ENCODE measurements at places on chromosomes 12 and 14. TPM values are rescaled to one million over a fixed set of nuclear protein-coding genes. Genes with fewer than 3 reads are reported as not detected.
A peak's percentile ranks its signal among the peaks of the same experiment; 100 is the strongest.

CCDC196 gene
- not detected for total RNA-seq

CARMIL3 gene
- total RNA-seq: not detected

CD4 gene
- total RNA-seq: not detected

GARIN6 gene
- not detected for total RNA-seq

MYRFL gene
- total RNA-seq: not detected

PTPRQ gene
- 0.07 TPM for total RNA-seq

DNA sequence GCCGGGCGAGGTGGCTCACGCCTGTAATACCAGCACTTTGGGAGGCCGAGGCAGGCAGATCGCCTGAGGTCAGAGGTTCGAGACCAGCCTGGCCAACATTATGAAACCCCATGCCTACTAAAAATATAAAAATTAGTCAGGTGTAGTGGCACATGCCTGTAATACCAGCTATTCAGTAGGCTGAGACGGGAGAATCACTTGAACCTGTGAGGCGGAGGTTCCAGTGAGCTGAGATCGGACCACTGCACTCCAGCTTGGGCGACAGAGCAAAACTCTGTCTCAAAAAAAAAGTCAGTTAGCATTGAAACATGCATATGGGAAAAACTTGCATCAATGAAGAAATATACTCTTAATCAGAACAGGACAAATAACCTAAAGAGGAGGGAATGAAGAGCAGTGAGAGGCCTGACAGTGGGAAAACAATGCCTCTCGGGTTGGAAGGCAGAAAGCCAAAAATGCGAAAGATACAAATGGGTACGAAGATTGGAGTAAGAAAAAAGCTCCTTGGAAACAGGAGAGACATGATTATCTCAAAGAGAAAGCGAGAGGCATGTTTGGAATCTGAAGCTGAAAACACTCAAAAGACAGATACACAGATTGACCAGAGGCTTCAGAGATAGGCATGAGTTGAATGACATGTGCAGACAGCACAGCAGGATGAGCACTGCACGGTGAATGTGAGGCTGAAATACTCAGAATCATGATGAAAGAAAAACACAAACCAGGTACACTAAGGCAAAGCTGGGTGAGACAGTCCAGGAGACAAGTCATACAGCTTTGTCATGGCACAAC is 30.6 kb downstream of the RESF1 start:
- no peak for DNase-seq
- no peaks in the 10 kb centered on the region for H3K27me3 ChIP-seq
- no peaks in the 10 kb centered on the region for H3K36me3 ChIP-seq
- no peak overlapping the region for H3K27ac ChIP-seq
- H3K4me3 ChIP-seq: no peak overlapping the region
- no peaks in the 10 kb centered on the region for H3K4me1 ChIP-seq

DNA sequence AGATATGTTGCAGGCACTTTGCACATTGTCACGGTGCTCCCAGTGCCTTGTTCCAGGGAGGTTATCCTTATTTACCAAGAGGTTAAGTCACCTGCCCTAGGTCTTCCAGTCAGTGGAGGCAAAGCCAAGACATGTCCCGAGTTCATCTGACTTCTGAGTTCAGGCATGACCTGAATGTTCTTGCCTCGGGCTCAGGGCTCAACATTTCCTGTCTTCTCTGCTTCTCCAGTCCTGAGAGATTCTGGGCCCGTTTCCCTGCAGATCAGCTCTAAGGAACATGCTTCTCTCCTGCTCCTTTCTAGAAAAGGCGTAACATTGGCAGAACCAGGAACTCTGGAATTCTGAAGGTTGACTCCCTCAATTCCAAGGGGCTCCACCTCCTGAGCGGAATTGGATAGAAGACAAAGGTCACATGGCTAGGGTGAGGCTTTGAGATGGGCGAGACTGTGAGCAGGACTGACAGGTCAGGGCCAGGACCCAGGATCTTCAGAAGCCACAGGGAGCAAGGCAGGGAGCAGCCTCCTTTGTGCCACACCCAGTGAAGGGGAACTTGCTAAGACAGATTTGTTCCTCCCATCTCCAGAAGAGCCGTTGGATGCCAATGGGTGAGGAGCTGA is 19.9 kb downstream of the BDKRB2 start:
- DNase-seq: no peak
- H3K4me1 ChIP-seq: no peaks in the 10 kb centered on the region
- H3K4me3 ChIP-seq: no peak overlapping the region
- no peak overlapping the region for H3K27ac ChIP-seq

DNA sequence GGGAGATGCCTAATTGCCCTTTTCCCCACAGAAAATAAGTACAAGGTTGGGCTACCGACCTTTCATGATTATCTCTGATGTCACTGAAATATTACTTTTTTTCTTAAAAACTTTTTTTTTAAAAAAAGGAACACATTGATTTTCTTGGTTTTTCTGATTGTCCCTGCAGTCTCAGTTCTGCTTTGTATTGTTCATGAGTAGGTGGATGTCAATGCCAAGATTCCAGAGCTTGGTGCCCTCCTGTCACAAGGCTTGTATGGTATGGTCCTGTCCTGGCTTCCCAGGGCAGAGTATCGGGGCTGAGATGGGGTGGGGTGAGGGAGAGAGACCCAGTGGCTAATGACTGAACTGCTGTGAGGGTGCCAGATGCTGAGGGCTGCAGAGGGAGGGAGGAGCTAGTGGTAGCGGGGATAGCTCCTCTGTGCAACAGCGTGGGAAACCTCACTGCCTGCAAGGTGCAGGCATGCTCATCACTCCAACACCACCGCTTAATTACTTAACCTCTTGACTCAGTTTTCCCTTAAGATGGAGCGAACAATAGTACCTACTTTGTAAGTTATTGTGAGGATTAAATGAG is 4.4 kb upstream of the CTDSP2 start:
- no peak overlapping the region for H3K27ac ChIP-seq
- H3K27me3 ChIP-seq: no peaks in the 10 kb centered on the region
- H3K4me1 ChIP-seq: no peaks in the 10 kb centered on the region
- no peak overlapping the region for H3K4me3 ChIP-seq

DNA sequence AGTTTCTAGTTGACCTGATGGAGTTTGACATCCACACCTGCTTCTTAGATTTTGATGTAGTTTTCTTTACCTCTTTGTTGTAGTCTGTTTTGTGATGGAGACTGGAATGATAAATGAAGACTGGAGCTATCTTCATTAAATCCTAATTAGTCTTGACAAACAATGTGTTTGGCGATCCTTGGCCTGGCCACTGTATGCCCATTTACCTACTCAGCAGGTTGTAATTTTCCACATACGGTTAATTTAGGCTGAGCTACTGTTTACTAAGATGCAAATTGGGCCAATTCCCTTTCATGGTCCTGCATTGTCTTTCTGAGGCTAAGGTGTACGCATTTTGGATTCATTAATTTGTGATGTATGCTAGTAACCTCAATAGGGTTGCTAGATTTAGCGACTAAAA is at the start of gene TAS2R7:
Gene TAS2R7 (minus strand): TSS at position 41 of the 400 bp plus-strand sequence. CDS start 57 bp downstream, outside the sequence.
- H3K27me3 ChIP-seq: peaks cover 17% of the 10 kb centered on the region
- no peaks in the 10 kb centered on the region for H3K36me3 ChIP-seq
- DNase-seq: no peak
- no peak within 1 kb of the TSS for H3K27ac ChIP-seq
- H3K4me1 ChIP-seq: no peaks in the 10 kb centered on the region

GRCh38 chr12:6383572-6384498 is at the start of gene LTBR:
Gene LTBR (plus strand): TSS chr12:6384162. CDS start chr12:6384359, 197 bp downstream.
- H3K27me3 ChIP-seq: no peaks in the 10 kb centered on the region
- peak within 1 kb of the TSS; percentile 90 for H3K4me3 ChIP-seq
- peak within 1 kb of the TSS; percentile 82 for H3K27ac ChIP-seq
- H3K4me1 ChIP-seq: peaks cover 27% of the 10 kb centered on the region
- peaks cover 21% of the 10 kb centered on the region for H3K36me3 ChIP-seq

- DNase-seq: no peak
- H3K4me1 ChIP-seq: no peaks in the 10 kb centered on the region
- H3K36me3 ChIP-seq: no peaks in the 10 kb centered on the region
- no peak overlapping the region for H3K27ac ChIP-seq
- no peaks in the 10 kb centered on the region for H3K27me3 ChIP-seq
- H3K4me3 ChIP-seq: no peak overlapping the region
Observed at GRCh38 chr14:61203081-61203753, 77.9 kb downstream of the TMEM30B start.

All from PC-3 (cell line).